Occipital lobe (tissue), 3 donors: ENCODE measurements at places on chromosomes 6 and 20. TPM values are rescaled to one million over a fixed set of nuclear protein-coding genes. Genes with fewer than 3 reads are reported as not detected.

The C6orf163 gene
- 8.3 TPM for total RNA-seq

The EYS gene
- total RNA-seq, result 0.78 TPM

DNA sequence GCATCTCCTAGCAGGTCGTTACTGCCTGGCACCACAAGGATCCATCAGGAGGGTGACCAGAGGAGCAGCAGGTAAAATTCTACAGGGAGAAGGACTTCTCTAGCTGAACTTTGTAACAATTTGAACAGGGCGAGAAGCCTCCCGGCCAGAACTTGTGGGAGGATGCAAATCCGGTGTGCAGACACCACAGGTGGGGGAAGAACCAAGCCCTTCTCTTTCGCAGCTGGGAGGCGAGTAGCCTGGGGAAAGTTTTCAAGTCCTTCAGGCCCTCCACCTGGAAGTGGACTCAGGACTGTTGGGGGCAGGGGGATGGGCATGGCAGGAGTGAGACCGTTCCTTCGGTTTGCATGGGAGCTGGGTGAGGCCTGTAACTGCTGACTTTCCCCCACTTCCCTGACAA lies 42.7 kb upstream of the FAM210B start:
- DNase-seq, result no peak

GRCh38 chr6:168104636-168105035 lies 25.6 kb upstream of the FRMD1 start:
- DNase-seq, result no peak

The QKI gene
- 305 TPM for total RNA-seq

- DNase-seq, result no peak
Measured at GRCh38 chr6:46687619-46688097, at the start of gene TDRD6. Gene TDRD6, plus strand, starts transcription at chr6:46687885. Its CDS starts 244 bp downstream, at chr6:46688129.

- DNase-seq, result no peak
Measured at GRCh38 chr20:57043091-57043490, 223.3 kb downstream of the BMP7 start.

DNA sequence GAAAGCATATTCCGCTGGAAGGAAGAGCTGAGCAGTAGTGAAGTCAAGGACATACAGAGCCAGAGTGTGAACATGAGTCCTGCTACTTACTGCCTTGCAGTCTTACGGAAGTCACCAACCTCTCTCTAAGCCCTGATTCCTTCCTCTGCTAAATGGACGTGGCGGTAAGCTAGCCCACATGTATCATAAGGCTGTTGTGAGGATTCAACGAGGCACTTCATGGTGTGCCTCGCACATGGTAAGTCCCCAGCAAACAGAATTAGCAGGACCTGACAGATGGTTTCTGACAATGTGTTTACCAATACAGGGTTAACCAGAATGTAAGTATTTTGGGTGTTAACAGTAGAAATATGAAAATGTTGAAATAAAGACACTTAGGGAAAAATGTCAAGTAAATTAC lies 93.2 kb downstream of the IRF4 start:
- DNase-seq, result no peak

The HLA-DOB gene
- not detected for total RNA-seq

The KCNQ5 gene
- total RNA-seq, result 12.9 TPM

GRCh38 chr6:165686596-165687365 lies 23.7 kb upstream of the PDE10A start:
- peak; percentile 73 for DNase-seq

The BNIP5 gene
- total RNA-seq, result not detected

The DHX35 gene
- 12.6 TPM for total RNA-seq

GRCh38 chr20:62603021-62603906 lies 39.0 kb upstream of the SLCO4A1 start:
- no peak for DNase-seq

The CRISP2 gene
- not detected for total RNA-seq

The TBPL1 gene
- 41.0 TPM for total RNA-seq

GRCh38 chr20:14724468-14724867 lies 387.1 kb upstream of the FLRT3 start:
- DNase-seq, result no peak

- DNase-seq, result no peak
Measured at GRCh38 chr6:63816982-63817436, 181.4 kb downstream of the PHF3 start.

The CST5 gene
- not detected for total RNA-seq

The FOXC1 gene
- total RNA-seq, result 4.8 TPM

- no peak for DNase-seq
Measured at GRCh38 chr6:141153563-141153962, 979.2 kb upstream of the GJE1 start.
